GM03348 (cell line): ENCODE measurements at places on chromosomes 16 and 17.

DNA sequence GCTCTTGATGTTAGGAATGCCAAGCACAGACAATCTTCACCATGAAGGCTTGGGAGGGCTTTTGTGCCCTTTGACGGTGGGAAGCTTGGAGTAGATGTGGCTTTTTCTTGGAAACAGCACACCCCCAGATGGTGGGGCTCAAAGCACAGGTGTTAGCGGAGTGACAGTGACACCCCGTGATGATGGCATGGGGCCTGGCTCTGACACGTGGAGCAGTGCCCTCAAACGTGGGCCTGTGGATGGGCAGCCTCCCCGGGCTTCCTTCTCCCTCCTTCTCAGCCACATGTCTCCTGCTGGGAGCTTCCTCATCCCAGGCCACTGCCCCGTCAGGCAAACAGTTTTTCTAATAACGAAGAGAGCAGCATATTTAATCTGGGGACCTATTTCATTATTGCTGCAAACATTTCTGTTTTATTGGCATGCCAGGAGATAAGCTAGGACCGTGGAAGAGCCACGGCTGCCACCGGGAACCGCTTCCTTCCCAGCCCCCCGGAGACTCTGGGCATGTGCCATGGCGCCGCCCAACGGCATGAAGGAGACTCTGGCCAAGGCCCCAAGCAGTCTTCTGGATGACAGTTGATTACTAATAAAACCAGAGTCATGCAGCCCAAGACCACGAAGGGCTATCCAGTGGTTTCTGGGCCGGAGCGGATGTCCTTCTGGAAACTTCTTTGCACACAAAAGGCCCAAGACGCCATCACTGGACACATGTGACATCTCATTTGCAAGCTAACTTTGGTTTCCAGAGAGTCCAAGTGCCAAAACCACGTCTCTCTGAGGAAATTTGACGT lies 280.3 kb upstream of the FOXF1 start:
- DNase-seq, result no peak

DNA sequence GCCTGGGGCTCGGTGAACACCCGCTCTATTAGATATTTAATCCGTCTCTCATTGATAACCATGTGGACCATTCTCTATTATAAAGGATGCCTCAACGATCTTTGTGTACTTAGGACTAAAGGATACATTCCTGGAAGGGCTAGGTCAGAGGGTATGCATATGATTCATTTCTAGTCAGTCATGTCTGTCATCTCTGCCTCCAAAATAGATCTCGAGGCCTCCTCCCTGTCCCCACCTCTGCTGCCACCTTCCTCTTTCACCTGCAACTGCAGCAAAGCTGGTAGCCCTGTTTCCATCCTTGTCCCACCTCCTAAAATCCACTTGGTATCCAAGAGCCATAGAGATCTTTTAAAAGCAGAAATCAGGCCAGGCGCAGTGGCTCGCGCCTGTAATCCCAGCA lies 121.5 kb downstream of the KATNIP start:
- DNase-seq, result no peak

DNA sequence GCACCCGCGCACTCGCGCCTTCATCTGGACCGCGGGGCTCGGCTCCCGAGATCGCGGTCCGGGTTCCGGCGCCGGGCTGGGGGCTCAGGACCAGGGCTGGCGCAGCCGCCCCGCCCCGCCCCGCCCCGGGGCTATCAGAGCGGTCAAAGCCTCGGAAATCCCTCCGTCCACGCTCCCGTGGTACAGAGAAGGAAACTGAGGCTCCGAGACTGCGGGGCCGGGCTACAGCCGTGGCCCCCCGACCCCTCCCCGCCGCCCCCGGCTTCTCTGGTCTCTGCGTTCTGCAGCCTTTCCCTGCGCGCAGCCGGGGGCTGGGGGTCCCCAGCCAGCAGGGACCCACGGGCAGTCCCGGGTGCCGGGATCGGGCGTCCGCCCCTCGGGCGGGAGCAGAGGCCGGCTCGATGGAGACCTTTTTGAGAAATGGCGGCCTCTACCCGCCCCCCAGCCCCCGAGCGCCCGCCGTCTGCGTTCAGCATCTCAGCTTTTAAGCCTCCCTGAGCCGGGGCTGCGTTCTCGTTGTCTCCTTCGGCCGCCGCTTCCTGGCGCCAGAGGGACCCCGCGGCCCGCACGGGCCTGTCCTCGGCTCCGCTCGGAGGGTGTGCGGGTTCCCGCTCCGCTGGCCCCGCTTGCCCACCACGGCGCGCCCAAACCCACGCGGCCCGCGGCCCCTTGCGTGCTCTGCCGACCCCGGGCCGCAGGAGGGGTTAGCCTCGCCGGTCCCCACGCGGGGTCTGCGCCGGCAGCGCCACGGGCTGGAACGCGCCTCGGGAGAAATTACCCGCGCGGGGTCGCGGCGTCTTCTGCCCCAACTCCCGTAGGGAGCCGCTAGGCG lies 1.5 kb upstream of the NPTX1 start:
- DNase-seq, result peak; percentile 82

DNA sequence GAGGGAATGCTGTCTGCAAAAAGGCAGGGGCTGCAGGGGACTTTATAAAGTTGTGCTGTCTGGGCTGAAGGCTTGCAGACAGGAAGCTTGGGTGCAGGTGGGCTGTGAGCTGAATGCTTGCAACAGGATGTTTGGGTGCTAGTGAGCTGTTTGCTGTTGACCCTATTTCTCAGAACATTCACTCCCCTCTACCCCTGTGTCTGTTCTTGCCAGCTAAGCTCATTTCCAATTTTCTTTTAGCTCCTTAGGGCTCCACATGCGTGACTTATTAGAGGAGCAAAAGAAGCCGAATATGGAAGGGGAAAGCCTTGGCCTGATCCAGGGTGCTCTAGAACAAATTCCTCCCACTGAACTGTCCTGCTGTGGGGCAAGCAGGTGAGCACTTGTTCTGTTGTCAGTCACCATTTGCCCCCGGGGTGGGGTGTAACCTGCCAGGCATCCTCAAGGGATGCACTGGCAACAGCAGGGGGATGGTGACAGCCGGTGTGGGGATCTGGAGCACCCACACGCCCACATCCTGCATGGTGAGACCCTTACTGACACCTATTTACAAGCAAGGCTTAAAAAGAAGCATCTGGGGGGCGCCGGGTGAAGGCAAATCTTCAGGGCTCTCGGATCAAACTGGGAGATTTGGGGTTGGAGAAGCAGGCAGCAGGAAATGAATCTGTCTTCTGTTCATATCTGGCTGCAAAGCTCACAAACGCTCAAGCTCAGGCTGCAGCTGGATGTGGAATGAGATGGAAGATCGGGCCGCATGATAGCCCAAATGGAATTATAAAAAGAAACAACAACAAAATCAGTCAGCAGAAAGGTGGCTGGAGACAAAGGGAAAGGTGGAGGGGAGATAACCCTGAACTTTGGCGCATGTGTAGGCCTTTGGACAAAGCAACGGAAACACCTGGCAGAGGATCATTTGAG lies 21.1 kb upstream of the NUP93 start:
- no peak for DNase-seq

GRCh38 chr17:17161759-17162158 lies 44.4 kb downstream of the PLD6 start:
- DNase-seq, result no peak

GRCh38 chr16:13335879-13336278 lies 434.5 kb downstream of the SHISA9 start:
- no peak for DNase-seq

- no peak for DNase-seq
These were observed 39.3 kb downstream of the ABAT start for GRCh38 chr16:8713635-8714172.

DNA sequence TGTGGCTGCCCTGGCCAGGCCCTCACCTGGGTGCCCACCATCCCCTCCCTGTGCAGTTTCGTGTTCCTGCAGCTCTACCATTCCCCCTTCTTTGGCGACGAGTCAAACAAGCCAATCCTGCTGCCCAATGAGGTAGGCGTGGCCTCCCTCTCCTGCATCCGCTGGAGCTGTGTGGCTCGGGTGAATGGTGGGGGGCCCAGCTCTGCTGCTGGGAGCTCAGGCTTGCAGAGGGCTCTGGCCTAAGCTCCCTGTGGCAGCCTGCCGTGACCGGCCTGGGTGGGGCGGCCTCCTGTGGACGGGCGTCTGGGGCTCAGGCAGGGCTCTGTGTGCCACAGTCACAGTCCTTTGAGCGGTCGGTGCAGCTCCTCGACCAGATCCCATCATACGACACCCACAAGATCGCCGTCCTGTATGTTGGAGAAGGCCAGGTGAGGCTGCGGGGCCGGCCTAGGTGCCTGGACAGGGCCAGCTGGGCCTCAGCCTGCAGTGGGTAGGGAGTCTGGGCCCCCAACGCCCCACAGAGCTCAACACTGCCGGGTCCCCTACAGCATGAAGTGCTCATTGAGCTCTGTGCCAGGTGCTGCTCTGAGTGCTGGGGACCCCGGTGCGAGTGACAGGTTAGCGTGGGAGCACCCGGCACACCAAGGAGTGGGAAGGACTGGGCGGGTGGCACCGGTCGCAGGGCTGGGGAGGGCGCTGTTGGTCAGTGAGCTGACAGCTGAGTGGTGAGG lies 37.3 kb downstream of the TSC2 start:
- DNase-seq, result no peak

GRCh38 chr17:17401271-17401781 lies 75.5 kb upstream of the MED9 start:
- peak; percentile 28 for DNase-seq
